ENCODE measurements at places on chromosomes 16 and 17.

- DNase-seq, result no peak
These were observed 1.3 kb downstream of the RILP start for GRCh38 chr17:1648173-1648962.

GRCh38 chr16:73011926-73012325 is 36.0 kb downstream of the ZFHX3 start:
- DNase-seq, result no peak

DNA sequence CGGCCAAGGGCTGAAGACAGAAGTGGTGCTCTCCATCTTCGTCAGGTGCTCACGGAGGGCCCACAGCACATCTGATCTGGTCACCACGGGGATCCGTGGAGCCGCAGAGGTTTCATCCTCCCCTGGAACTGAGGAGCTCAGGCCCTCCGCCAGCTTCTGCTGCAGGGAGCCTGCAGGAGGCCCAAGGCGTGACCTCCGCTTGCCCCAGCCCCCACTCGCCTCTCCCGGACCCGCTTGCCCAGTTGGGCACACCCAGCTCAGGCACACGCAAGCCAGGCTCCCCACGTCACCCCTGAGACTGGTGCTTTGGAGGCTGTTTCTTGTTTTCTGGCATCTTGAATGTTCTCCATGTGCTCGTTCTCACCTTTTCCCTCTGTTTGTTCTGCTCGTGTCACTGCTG is 39.4 kb upstream of the CHMP6 start:
- no peak for DNase-seq

- no peak for DNase-seq
These were observed 272.8 kb upstream of the KCNJ16 start for GRCh38 chr17:69802045-69802740.

- DNase-seq, result no peak
These were observed 23.3 kb upstream of the HOXB13 start for GRCh38 chr17:48751733-48752398.

- peak; percentile 67 for DNase-seq
These were observed 116.0 kb downstream of the SOCS1 start for GRCh38 chr16:11140098-11140375.

- DNase-seq, result peak; percentile 36
These were observed 9.5 kb downstream of the DOK4 start for GRCh38 chr16:57476546-57477410.

- DNase-seq, result no peak
These were observed 13.5 kb downstream of the G6PC1 start for GRCh38 chr17:42913981-42914617.

GRCh38 chr16:83187405-83187804 is 560.6 kb downstream of the CDH13 start:
- DNase-seq, result peak; percentile 48

GRCh38 chr17:17848311-17849082 is 11.7 kb upstream of the SREBF1 start:
- DNase-seq, result no peak

DNA sequence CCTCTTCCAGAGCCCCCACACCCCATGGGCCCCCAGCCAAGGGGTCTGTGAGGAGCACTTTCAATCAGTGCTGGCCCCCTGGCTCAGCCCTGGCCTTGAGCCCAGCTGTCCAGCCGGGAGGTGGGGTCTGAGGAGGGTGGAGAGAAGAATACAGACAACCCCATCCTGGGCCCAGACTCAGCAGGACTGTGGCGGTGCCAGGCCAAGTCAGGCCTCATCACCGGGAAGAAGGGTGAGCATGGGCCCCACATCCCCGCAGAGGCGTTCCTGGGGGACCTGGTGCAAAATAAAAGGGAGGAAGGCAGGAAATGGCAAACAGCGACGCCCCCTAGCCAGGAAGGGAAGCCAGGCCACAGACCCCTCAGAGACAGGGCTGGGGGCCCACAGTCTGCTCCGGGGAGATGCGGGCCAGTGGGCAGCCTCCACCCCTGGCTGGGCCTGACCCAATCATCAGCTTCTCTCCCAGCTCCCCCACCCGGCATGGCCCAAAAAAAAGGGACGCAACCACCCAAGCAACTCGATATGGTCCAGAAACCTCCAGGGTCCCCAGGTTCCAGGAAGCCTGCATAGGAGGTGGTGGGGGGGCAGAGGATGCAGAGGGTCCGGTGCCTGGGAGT is 20.6 kb downstream of the ZNF423 start:
- no peak for DNase-seq

- peak; percentile 41 for DNase-seq
These were observed at the start of gene USP43 for GRCh38 chr17:9644910-9645751. TSS of gene USP43 (plus strand) at chr17:9645517. CDS start at chr17:9645633, 116 bp downstream.

Measured in activated naive CD4-positive, alpha-beta T cell treated with anti-CD3 and anti-CD28 coated beads for 36 hours (primary cell).